ENCODE measurements at places on chromosomes 3 and 15.

DNA sequence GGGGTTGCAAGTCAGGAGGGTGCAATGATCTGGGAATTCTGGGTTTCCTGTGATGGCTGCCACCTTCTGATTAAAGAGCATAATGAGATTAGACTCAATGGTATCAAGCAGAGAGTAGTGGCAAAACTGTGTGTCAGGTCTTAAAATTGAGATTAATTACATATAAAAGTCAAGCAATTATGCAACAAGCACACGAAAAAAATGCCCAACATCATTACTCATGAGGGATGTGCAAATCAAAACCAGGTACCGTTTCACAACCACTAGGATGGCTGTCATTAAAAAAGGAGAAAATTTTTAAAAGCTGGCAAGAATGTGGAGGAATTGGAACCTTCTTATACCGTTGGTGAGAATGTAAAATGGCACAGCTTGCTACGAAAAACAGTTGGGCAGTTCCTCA lies 205.0 kb downstream of the OSBPL10 start:
- DNase-seq, result no peak

- DNase-seq, result no peak
Observed at GRCh38 chr3:164407111-164407510, 671.2 kb downstream of the SI start.

DNA sequence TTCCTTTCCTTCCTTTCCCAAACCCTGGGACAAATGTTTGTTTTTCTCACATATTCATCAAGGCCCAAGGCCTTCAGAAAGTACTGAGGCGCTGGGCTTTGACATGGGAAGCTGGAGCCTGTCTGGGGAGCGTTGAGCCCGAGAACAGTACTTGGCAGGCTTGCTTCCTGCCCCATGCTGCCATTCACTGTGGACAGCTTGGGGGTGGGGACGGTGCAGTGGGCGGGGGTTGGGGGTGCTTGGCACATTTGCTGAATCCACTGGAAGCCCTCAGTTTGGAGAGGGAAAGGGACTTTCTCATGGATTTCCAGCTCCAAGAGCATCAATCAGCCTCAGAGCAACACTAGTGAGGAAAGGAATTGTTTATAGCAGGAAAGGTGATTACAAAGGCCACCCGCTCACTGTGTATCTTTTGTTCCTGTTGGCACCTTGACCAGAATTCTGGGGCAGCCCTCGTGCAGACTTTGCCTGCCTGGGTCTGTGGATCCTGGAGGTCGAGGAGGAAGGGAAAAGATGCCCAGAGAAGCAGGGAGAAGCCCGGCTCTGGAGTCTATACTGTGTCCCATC lies 199.8 kb upstream of the RGMA start:
- no peak for DNase-seq

DNA sequence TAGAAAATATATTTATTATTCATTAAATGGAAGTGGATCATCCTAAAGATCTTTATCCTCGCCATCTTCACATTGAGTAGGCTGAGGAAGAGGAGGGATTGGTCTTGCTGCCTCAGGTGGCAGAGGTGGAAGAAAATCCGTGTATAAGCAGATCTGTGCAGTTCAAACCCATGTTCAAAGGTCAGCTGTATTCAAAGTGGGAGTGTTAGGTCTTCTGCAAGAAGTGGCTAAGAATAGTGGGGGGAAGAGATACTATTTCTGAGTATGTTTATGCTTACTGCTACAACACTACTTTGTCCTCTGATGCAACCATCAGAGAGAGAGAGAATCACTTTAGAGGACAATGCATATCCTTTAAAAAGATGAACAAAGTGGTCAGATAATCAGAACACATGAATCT lies 39.5 kb downstream of the YEATS2 start:
- DNase-seq, result no peak

GRCh38 chr15:58535894-58536293 lies 104.1 kb downstream of the LIPC start:
- no peak for DNase-seq

DNA sequence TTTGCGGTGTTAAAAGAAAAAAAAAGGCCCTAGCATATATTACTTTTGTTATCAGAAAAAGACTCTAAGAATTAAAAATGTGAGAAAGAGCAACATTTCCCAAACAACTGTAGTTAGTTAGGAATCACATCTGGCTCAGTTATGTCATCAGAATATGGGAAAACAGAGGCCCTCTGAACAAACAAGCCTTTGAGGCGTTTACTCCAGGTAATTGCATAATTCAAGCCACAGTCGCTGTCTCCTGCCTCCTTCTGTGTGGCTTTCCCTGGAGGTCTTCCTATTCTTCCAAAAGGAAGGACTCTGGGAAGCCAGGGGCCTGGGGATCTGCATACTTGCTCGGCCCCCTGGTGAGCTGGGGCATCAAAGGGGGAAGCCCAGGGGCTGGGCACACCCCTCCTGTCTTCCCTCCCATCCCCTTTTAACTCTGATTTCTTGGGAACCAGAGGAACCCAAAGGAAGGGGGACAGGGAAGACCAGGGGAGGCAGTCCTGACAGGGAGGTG lies 3.7 kb upstream of the FAM107A start:
- no peak for DNase-seq

GRCh38 chr15:27045796-27046195 lies 74.8 kb downstream of the GABRG3 start:
- no peak for DNase-seq

Data from stimulated activated CD4-positive, alpha-beta T cell treated with anti-CD3 and anti-CD28 coated beads, Interleukin-15, amount 100 ng/mL, for 1 hour (primary cell).